Fibroblast of skin of left biceps (primary cell): ENCODE measurements at places on chromosomes 16 and 17.

GRCh38 chr17:82740906-82741759, 5.7 kb downstream of the FN3K start:
- DNase-seq: no peak

- no peak for DNase-seq
Observed at GRCh38 chr17:45580924-45581323, 90.4 kb upstream of the PLEKHM1 start.

DNA sequence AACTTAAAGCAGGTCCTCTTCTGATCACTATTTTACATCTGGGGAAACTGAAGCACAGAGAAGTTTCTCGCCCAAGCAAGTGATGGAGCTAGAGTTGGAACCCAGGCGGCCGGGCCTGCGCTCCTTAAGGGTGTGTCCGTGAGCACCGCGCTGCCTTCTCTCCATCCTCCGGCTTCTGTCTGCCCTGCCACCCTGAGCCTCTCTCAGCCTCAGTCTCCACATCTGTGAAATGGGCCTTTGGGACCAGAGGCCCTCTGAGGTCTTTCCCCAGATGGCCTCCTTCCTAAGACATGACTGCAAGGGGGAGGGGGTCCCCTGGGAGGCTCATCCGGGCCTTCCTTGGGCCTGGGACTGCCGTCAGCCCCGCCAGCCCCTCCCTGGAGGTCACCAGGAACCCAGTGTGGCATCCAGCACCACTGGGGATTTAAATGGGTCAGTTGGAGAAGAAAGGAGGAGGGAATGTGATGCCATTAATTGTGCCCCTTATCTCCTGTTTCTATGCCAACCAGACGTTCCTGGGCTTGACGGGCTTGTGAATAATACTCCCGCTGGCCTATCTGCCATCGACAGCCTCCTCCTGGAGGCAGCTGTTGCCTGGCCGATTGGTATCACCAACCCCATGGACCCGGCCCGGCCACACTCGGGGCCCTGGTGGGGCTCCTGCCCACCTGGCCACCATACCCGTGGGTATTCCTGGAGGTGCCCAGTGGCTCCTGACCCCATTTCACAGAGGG, 5.1 kb downstream of the ZFPM1 start:
- no peak for DNase-seq

DNA sequence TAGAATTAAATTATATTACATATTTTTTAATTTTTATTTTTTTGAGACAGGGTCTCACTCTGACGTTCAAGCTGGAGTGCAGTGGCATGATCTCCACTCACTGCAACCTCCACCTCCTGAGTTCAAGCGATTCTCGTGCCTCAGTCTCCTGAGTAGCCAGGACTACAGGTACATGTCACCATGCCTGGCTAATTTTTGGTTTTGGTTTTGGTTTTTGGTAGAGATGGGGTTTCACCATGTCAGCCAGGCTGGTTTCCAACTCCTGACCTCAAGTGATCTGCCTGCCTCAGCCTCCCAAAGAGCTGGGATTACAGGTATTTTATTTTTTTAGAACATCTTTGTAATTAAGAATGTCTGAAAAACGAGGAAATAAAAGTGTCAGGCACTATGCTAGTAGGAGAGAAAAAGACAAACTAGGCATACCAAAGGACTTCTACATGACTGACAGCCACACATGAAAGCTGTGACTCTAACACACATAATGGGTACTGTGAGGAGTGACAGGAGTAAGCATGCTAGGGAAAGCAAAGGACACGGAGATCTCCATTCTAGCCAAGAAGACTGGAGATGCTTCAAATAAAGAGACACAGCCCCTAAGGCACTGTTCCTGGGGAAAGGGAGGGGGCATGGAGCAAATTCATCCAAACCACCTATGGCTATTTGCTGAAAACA, 7.3 kb downstream of the GNA13 start:
- no peak for DNase-seq

- no peak for DNase-seq
Observed at GRCh38 chr16:27620541-27620940, 70.6 kb downstream of the KATNIP start.

- DNase-seq: no peak
Observed at GRCh38 chr16:72947379-72948237, 100.3 kb downstream of the ZFHX3 start.

DNA sequence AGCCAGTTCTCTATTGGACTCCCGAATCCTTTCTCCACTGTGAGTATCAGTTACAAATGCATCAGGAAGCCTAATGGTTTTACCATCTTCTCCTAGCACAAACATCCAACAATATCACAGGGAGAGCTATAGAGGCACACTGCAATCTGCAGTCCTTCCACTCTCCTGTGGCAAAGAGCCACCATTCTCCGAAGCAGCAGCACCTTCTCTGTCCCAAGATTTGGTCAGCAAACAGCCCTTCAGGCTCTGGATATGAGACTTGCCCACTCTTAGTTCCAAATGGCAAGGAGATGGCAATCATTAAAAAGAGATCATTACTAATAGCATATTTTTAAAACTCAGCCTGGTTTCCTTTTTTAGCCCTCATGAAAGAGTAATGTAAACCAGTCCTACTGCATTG, 223.4 kb downstream of the HS3ST3A1 start:
- no peak for DNase-seq

GRCh38 chr17:59851439-59852375, 41.0 kb downstream of the TUBD1 start:
- peak; percentile 37 for DNase-seq

DNA sequence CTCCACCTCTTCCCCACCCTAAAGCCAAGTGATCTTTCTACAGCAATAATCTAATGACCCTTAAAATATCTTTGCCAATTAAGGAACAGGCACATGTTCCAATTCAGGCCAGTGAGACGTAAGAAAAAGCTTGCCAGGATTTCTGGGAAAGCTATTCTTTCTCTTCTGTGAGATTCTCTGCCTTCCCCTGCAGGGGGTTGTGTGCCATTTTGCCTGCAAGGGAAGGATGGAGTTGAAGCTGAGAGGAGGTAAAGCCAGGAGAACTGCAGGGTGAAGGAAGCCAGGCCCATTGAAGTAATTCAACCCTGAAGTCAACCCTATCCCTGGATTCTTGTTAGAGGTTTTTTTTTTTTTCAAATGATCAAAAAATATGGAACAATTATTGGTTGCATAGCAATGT, 9.0 kb upstream of the LPO start:
- no peak for DNase-seq

- DNase-seq: peak; percentile 84
Observed at GRCh38 chr16:57807968-57808528, 5.8 kb upstream of the KIFC3 start.

- DNase-seq: no peak
Observed at GRCh38 chr17:63758428-63758827, 15.0 kb downstream of the CCDC47 start.

DNA sequence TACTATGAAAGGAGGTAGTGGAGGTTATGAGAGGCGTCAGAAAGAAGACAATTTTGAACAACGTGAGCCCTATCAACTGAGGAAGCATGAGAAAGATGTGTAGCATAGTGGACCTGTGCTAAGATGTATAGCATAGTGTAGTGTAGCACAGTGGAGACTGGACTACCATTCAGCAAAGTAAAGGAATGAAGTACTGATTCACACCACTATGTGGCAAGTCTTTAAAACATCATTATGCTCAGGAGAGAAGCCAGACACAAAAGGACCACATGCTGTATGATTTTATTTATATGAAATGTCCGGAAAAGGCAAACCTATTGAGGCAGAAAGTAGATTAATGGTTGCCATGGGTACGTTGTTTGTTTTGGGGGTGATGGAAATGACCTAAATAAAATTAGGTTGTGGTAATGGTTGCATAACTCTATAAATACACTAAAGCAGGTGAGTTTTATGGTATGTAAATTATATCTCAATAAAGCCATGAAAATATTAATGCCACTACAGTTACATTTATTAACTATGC, 20.4 kb upstream of the XYLT1 start:
- DNase-seq: no peak

DNA sequence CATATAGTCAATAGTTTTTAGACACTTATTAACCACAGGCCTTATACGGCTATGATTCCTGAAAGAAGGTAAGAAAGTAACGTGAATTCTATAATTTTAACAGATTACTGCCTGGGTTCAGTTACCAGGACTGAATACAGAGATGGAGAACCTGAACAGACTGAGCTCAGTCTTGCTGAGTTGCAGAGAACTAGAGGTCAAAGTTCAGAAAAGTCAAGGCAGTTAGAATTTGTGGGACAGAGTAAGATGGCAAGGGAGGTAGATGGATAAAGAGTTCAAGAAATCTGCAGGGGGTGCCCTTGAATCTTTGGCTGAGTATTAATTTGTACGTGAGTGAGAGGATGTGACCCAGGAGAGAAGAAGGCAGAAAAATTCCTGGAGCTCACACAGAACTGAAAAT, 320.1 kb upstream of the MAF start:
- DNase-seq: no peak

GRCh38 chr17:81561494-81561885, 9.3 kb upstream of the FAAP100 start:
- no peak for DNase-seq

DNA sequence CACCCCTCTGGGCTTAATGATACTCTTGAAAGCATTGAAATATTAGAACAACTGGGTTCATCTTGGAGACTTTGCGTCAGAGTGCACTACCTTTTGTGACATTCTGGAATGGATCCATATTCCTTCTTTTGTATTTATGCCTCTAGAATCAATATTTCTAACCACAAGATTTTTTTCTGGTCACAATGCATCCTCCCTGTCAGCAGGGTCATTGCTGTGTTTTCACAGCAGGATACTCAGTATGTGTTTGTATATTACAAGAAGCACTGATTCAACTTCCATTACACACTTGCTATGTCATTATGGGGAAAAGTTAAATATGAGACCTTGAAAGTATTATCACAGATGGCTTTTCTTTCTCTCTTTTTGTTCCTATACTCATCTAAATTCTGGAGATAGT, 370.0 kb downstream of the HS3ST3B1 start:
- DNase-seq: no peak

- no peak for DNase-seq
Observed at GRCh38 chr17:78992542-78993212, 13.0 kb upstream of the LGALS3BP start.

DNA sequence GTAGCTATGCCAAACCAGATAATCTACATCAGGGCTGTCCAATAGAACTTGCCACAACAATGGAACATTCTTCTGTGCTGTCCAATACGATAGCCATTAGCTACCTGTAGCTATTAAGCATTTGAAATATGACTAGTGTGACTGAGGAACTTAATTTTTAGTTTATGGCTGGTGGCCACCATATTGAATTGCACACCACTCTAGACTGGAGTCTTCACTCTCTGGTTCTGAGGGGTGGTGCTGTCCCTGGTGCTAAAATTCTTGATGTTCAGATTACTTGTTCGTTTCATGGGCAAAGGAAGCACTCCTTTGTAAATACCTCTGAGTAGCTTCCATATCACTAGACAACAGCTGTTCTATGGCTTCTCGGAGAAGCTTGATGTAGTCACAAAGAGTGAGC, 296.6 kb downstream of the NPIPA8 start:
- no peak for DNase-seq

- DNase-seq: no peak
Observed at GRCh38 chr17:27640790-27641189, 9.8 kb downstream of the LGALS9 start.

DNA sequence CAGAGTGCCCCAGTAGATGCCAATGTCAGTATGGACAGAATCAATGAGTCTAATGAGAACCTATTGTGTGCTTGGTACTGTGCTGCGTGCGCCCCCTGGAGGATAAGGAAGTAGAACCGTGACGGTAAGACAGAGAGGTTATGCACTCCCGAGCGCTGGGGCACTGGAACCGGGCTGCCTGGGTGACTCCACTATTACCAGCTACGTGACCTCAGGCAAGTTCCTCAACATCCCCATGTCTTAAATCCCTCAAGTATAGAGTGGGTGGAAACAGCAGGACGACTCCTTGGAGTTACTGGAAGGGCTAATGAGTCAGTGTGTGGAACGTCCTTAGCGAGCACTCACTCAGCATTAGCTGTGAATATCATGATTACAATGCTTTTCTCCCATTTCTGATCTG, 16.2 kb downstream of the CHST4 start:
- no peak for DNase-seq

DNA sequence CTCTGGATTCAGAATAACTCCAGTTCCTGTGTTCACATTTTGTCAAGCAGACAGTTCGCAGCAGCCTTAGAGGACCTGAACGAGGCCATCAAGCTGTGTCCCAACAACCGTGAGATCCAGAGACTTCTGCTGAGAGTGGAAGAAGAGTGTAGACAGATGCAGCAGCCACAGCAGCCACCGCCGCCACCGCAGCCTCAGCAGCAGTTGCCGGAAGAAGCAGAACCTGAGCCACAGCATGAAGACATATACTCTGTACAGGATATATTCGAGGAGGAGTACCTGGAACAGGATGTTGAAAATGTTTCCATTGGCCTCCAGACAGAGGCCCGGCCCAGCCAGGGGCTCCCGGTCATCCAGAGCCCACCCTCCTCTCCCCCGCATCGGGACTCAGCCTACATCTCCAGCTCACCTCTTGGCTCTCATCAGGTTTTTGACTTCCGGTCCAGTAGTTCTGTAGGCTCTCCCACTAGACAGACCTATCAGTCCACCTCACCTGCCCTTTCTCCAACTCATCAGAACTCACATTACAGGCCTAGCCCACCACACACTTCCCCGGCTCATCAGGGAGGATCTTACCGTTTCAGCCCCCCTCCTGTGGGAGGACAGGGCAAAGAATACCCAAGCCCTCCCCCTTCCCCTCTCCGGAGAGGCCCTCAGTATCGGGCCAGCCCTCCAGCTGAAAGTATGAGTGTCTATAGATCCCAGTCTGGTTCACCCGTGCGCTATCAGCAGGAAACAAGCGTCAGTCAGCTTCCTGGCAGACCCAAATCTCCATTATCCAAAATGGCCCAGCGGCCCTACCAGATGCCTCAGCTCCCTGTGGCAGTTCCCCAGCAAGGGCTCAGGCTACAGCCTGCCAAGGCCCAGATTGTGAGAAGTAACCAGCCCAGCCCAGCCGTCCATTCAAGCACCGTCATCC, 25.9 kb downstream of the CYB561 start:
- DNase-seq: no peak

DNA sequence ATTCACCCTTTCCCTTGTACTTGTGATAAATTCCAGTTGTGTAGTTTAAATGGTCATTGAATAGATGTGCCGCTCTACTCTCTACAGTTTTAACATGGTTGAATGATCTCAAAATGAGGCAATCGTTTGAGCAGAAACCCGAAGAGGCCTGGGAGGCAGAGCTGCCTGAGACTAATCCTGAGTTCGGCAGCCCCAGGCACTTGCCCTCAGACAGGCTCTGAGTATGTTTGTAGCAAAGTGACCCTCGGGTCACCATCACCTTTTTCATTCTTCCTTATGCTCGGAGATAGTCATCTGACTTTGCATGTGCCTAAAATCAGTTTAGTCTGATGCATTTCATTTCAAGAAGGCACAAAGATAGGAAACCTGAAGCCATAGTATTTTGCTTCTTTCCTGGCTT, 184.0 kb upstream of the RBFOX1 start:
- DNase-seq: no peak

GRCh38 chr16:3021449-3022207, 1.5 kb downstream of the TNFRSF12A start:
- peak; percentile 86 for DNase-seq

GRCh38 chr17:45628019-45628418, 137.5 kb upstream of the PLEKHM1 start:
- DNase-seq: no peak

- DNase-seq: no peak
Observed at GRCh38 chr17:2101448-2102257, 46.8 kb downstream of the HIC1 start.

- no peak for DNase-seq
Observed at GRCh38 chr17:39123627-39124026, 27.8 kb downstream of the PLXDC1 start.
